Left renal cortex interstitium (tissue), 4 donors: ENCODE measurements at places on chromosomes 5 and 9.

- DNase-seq = no peak
These were observed 81.0 kb upstream of the EQTN start for GRCh38 chr9:27377811-27378456.

DNA sequence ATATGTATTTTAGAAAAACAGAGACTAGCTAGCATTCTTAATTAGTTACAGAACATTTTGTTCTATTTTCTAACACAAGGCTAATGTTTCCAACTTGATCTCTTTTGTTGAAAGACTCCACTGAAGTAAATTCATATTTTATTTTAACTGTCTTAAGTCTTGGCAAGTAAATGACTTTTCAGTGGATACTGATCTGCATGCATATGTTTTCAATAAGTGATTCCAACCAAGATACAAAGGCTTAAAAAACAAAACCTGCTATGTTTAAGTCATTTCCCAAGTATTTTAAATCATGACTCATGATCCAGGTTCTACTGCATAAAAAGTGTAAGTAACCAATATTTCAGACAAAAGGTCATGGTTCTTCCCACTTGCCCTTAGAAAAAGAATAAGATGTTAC lies 5.7 kb downstream of the CDO1 start:
- DNase-seq = no peak

- no peak for DNase-seq
These were observed 6.8 kb upstream of the APBA1 start for GRCh38 chr9:69678843-69679538.

GRCh38 chr5:52706775-52707174 lies 80.9 kb upstream of the ITGA1 start:
- DNase-seq = no peak

DNA sequence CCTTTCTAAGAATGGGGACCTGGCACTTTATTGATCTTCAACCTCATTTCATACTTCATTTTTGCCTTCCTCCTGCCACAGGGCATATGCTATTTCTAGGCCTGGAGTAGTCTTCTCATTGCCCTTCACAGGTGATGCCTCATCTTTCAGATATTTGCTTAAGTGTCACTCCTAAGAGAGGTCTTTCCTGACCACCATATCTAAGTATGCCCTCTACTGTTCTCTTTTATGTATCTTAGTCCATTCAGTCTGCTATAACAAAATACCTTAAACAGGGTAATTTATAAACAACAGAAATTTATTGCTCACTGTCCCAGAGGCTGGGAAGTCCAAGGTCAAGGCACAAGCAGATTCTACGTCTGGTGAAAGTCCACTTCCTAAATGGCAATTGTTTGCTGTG lies 99.1 kb downstream of the ADAMTS6 start:
- no peak for DNase-seq

GRCh38 chr9:85501456-85501855 lies 240.3 kb downstream of the AGTPBP1 start:
- DNase-seq = no peak

- no peak for DNase-seq
These were observed 172.4 kb upstream of the TARS1 start for GRCh38 chr5:33268374-33268773.
